ENCODE measurements at places on chromosomes 7 and 10. TPM values are rescaled to one million over a fixed set of nuclear protein-coding genes. Genes with fewer than 3 reads are reported as not detected.
A peak's percentile ranks its signal among the peaks of the same experiment; 100 is the strongest.

The SPDYE16 gene
- 0.34 TPM for total RNA-seq

The DPYSL4 gene
- total RNA-seq, result 14.4 TPM

The ABCB1 gene
- total RNA-seq, result 1.7 TPM

- no peaks in the 10 kb centered on the region for H3K27me3 ChIP-seq
- H3K4me1 ChIP-seq, result peaks cover 25% of the 10 kb centered on the region
- no peak overlapping the region for H3K4me3 ChIP-seq
- no peaks in the 10 kb centered on the region for H3K36me3 ChIP-seq
Observed at GRCh38 chr10:67612577-67613537, 83.1 kb downstream of the CTNNA3 start.

DNA sequence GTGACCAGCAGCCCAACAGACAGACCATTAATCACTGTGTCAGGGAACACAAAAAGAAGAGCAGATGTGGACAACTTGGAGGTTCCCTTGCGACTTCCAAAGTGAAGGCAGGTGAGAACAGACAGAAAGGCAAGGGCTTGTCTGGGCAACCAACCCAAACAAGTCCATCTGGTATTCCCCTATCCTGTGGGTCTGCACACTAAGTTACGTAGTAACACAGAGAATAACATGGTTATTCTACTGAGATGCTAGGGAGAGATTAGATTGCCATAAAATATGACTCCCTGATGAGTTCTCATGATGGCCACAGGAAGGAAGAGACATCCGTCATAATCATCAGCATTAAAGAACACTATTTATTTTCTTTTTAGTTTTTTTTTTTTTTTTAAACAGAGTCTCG, 252.2 kb downstream of the CALN1 start:
- H3K4me1 ChIP-seq, result no peaks in the 10 kb centered on the region
- no peak overlapping the region for H3K4me3 ChIP-seq
- H3K27ac ChIP-seq, result no peak overlapping the region
- H3K36me3 ChIP-seq, result no peaks in the 10 kb centered on the region
- DNase-seq, result no peak

The NPC1L1 gene
- 0.20 TPM for total RNA-seq

DNA sequence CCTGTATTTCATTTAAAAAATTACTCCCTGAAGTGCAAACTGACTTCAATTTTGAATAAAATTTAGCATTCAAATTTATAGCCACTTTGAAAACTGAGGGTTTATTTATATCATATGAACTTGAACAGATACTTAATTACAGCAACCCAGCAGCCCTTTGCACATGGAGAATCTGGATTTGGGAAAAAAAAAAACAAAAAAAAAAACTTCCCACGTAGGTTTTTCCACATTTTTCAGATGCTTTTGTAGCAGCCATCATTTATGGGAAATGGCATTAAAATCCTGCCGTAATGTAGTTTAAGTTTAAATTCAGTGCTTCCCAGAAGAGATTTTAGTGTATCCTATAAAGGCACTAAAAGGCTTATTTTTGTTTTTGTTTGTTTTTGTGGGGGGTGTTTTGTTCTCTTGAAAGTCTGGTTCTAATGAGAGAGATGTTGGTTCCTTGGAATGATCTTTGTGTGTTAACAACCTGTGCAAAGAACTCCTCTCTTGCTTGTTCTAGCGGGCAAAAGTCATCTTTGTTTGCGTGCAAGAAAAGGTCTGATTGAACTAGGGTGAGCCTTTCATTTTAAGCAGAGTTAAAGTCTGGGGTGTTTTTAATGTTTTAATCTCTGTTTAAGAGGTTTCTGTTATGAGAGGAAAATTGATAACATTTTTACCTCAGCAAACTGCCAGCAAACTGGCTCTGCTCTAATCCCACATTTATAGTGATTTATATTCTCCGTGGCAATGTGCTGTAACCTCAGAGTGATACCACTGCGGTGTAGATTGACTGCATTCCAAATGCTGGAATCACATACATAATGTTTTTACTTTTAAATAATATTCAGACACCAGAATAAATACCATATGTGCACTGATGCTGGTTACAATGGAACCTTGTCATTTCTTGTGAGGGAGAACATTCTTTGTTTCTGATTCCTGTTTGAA, 105.5 kb downstream of the WNT2 start:
- no peaks in the 10 kb centered on the region for H3K27me3 ChIP-seq
- H3K4me1 ChIP-seq, result peaks cover 60% of the 10 kb centered on the region
- DNase-seq, result no peak
- peak overlapping the region; percentile 39 for H3K4me3 ChIP-seq
- H3K36me3 ChIP-seq, result peaks cover 13% of the 10 kb centered on the region

The EMX2 gene
- 2.8 TPM for total RNA-seq

The ST8SIA6 gene
- total RNA-seq, result 1.7 TPM

DNA sequence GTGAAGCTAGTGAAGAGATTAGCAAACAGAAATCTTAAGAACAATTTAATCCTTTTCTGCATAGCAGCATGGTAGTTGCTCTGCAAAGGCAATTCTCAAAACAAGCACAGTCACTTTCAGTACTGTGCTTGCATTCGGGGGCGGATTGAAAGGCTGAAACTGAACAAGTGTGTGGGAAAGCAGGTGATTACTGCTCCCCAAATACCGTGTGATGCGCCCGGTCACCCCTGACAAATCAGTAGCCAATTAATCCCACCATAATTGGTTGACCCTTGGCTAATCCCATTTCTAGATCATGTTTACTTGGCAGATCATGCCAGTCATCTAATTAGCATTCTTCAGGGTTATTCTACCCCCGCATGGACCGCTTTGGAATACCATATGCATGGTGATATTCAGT, 76.5 kb upstream of the ADRB1 start:
- DNase-seq, result no peak
- peaks cover 3% of the 10 kb centered on the region for H3K4me1 ChIP-seq
- no peaks in the 10 kb centered on the region for H3K36me3 ChIP-seq
- no peak overlapping the region for H3K27ac ChIP-seq

DNA sequence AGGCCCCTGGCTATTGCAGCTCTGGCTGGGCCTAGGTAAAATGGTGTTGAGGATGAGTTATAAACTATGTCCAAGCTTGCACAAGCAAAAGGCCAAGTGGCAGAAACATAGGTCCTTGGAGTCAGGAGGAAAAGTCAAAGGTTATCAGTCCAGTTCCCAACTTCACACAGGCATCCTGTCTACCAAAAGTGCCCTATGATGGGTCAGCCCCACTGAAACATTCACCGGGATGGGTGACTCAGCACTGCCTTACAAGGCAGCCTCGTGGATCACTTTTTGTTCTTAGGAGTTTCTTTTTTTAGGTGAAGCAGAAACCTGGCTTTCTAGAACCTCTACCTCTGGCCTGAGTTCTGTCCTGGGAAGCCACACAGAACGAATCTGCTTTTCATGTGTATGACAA, 158.8 kb upstream of the LYZL2 start:
- no peaks in the 10 kb centered on the region for H3K36me3 ChIP-seq
- no peak overlapping the region for H3K4me3 ChIP-seq
- H3K27me3 ChIP-seq, result peaks cover 2% of the 10 kb centered on the region
- DNase-seq, result no peak
- peaks cover 14% of the 10 kb centered on the region for H3K4me1 ChIP-seq
- H3K27ac ChIP-seq, result no peak overlapping the region

- H3K4me3 ChIP-seq, result no peak overlapping the region
- no peaks in the 10 kb centered on the region for H3K36me3 ChIP-seq
- peaks cover 58% of the 10 kb centered on the region for H3K27me3 ChIP-seq
- H3K27ac ChIP-seq, result no peak overlapping the region
- H3K4me1 ChIP-seq, result no peaks in the 10 kb centered on the region
Observed at GRCh38 chr7:45435846-45436245, 138.3 kb upstream of the ADCY1 start.

- no peaks in the 10 kb centered on the region for H3K36me3 ChIP-seq
- no peak overlapping the region for H3K27ac ChIP-seq
- no peak overlapping the region for H3K4me3 ChIP-seq
- no peaks in the 10 kb centered on the region for H3K27me3 ChIP-seq
Observed at GRCh38 chr7:36972140-36972518, 247.8 kb upstream of the AOAH start.

GRCh38 chr10:60570272-60570865, 180.7 kb upstream of the ANK3 start:
- no peak overlapping the region for H3K4me3 ChIP-seq
- no peak overlapping the region for H3K27ac ChIP-seq
- H3K36me3 ChIP-seq, result peaks cover 23% of the 10 kb centered on the region
- DNase-seq, result no peak
- peaks cover 35% of the 10 kb centered on the region for H3K4me1 ChIP-seq

The NXPH1 gene
- not detected for total RNA-seq

GRCh38 chr7:5545222-5545914, 121.7 kb upstream of the TNRC18 start:
- H3K27me3 ChIP-seq, result no peaks in the 10 kb centered on the region
- peaks cover 8% of the 10 kb centered on the region for H3K4me1 ChIP-seq
- no peak for DNase-seq
- no peaks in the 10 kb centered on the region for H3K36me3 ChIP-seq
- no peak overlapping the region for H3K4me3 ChIP-seq

- peaks cover 39% of the 10 kb centered on the region for H3K27me3 ChIP-seq
- no peak for DNase-seq
- no peak overlapping the region for H3K4me3 ChIP-seq
- H3K36me3 ChIP-seq, result no peaks in the 10 kb centered on the region
- peaks cover 12% of the 10 kb centered on the region for H3K4me1 ChIP-seq
Observed at GRCh38 chr10:128566361-128566968, 440.2 kb upstream of the MKI67 start.

DNA sequence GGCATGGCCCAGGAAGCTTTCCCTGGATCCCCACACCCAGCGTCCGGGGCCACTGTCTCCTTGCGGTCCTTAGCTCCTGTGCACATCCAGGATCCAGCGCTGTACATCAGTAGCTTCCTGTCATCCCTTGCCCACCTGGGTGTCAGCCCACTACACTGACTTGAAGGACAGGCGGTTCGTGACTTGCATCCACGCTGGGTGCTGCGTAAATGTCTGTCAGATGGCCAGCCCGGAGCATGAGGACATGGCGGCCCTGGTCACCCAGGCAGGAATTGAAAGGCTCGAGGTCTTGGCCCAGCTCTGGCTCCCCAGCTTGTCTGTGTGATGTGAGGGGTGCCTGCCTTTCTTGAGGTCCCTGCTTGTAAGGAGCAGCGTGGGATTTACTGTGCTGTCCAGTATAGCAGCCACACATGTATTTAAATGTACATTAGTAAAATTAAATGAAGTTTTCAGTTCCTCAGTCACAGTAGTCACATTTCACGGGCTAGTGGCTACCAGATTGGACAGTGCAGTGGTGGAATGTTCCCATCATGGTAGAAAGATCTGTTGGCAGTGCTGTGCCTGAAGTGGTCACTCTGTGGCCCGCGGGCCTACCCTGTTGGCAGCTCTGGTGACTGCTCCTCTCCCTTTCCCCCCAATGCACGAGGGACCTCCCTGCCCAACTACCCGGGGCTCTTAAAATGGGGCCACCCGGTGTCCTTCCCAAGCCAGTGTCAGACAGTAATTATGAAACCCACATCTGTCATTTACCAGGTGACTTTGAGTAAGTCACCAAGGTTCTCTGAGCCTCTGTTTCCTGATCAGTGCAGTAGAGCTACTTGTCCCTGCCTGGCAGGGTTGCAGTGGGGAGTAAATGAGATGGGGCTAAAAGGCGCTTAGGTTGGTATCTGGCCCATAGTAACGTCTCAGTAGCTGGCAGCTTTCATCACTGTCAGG, 97.8 kb upstream of the PPIF start:
- no peak for DNase-seq
- H3K27me3 ChIP-seq, result no peaks in the 10 kb centered on the region
- H3K4me1 ChIP-seq, result peaks cover 30% of the 10 kb centered on the region
- H3K4me3 ChIP-seq, result no peak overlapping the region
